ENCODE measurements at places on chromosomes 5 and 9.

- no peak for DNase-seq
Observed at GRCh38 chr9:109101202-109101595, 18.5 kb downstream of the TMEM245 start.

GRCh38 chr9:99216073-99216472, 5.7 kb downstream of the ALG2 start:
- no peak for DNase-seq

DNA sequence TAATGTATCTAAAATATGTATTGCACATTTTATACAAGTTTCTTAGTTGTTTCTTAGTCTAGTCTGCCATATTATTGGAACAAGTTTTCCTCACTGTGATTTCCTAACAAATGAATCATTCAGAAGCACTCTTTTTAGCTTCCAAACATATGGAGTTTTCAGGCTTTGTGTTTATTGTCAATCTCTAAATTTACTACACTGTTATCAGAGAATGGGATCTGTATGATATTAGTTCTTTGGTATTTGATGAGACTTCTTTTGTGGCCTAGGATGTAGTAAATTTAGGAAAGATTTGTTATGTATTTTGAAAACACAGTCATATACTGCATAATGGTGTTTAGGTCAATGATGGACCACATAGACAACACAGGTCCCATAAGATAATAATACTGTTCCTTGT, 25.7 kb downstream of the SREK1IP1 start:
- no peak for DNase-seq

GRCh38 chr9:27528076-27528885, 1.3 kb downstream of the MOB3B start:
- peak; percentile 24 for DNase-seq

DNA sequence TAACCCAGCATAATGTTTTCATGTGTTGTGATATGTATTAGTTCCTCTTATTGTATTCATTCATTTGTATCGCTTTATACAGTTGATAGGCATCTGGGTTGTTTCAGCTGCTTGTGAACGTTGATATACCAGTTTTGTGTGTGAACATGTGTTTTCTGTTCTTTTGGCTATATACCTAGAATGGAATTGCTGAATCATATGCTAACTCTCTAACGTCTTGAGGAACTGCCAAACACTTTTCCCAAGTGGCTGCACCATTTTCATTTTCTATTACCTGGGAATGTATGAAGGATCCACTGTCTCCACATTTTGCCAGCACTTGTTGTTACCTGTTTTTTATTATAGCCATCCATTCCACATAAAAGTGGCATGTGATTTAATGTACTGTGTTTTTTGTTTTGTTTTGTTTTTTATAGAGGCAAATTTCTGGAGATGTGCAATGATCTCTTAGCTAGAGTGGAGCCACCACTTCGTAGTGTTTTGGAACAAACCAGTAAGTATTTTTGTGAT, 34.6 kb downstream of the HSPA4 start:
- no peak for DNase-seq

- DNase-seq, result no peak
Observed at GRCh38 chr5:170263906-170264305, 31.1 kb downstream of the C5orf58 start.

DNA sequence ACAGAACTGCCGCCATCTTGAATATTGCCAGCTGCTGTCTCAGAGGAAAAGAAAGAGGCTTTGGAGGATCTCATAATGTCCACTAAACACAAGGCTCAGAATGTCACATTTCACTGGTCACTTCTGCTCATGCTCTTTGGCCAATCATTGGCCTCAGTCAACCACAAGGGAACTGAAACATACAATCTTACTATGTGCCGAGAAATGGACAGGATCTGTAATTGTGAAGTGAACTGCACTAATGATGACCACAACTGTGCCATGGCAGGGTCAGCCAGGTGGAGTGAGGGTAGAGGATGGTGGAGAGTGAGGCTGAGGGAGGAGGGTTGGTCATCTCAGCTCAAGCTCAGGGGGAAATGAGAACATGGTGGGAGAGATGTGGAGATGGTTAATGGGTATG, 32.8 kb downstream of the GDNF start:
- DNase-seq, result no peak

DNA sequence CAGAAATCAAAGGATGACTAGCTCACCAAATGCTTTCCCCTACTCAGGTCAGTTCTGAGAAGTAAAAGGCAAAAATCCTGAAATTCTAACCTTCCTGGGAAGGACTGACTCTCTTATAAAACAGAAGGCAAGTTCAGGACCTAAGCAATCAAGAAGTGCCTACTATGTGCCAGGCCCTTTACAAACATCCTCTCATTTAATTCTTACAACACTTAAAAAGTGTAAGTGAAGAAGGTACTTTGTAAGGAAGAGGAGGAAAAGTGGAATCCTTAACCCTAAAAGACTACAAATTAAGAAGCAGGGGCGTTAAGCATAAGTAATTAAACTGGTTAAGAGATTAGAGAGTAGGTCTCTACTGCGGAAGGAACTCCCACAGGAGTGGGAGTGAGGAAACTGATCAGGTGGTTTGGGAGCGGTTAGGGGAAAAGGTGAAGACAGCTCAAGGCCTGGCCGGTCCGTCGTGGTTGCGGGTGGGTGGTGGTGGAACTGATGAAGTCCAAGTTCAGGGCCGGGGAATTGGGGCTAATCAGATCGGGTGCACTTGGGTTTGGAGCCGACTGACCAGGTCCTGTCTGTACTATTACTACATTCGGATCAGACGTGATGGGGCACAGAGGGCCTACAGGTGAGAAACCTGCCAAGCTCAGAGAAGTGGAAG, 839 bp downstream of the MED27 start:
- DNase-seq, result no peak

GRCh38 chr5:40866844-40867243, 25.7 kb downstream of the CARD6 start:
- no peak for DNase-seq

DNA sequence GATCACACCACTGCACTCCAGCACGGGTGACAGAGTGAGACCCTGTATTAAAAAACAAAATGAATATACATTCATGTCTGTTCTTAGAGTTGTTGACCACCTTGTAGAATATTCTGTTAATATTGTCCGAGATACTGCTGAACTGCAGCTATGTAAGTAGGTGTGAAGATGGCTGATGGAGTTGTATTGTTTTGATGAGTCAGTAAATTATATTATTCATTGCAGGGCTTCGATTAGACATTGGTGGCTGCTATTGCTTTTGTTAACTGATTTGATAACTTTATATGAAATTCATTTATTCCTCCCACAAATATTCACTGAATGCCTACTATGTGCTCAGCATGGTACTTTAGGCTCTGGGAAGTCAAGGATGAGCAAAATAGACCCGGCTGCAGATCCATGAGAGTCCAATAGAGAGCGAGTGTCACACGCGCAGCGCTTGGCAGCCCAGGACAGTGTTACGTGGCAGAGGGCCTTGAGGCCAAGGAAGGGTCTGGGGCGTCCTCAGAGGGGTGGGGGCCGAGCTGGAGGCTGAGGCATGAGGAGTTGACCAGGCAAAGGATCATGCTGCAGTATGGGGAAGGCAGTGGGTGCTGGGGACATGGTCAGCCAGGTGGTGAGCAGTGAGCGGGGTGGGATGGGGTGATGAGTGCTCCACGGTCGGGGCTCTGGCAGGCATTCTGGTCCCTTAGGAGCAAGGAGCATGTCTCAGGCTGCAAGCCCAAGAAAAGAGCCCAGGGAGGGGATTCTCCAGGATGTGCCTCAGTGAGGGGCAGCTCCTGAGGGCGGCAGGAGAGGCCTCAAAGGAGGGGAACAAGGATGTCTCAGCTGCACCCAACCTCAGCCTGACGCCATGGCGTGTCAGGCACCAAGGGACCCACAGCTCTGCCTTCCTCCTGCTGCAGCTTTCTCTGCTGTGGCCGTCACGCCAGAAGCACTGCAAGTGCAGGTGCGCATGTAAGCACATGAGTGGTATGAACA, 243.5 kb downstream of the GADD45G start:
- DNase-seq, result no peak

- no peak for DNase-seq
Observed at GRCh38 chr5:135337064-135337463, 62.0 kb downstream of the MACROH2A1 start.

- no peak for DNase-seq
Observed at GRCh38 chr9:38120961-38121360, 51.9 kb upstream of the SHB start.

GRCh38 chr9:115146581-115147021, 28.6 kb upstream of the TNC start:
- DNase-seq, result peak; percentile 11

GRCh38 chr5:107395632-107396350, 274.9 kb downstream of the EFNA5 start:
- no peak for DNase-seq

GRCh38 chr9:93577078-93577974, 942 bp downstream of the PHF2 start:
- DNase-seq, result peak; percentile 55

DNA sequence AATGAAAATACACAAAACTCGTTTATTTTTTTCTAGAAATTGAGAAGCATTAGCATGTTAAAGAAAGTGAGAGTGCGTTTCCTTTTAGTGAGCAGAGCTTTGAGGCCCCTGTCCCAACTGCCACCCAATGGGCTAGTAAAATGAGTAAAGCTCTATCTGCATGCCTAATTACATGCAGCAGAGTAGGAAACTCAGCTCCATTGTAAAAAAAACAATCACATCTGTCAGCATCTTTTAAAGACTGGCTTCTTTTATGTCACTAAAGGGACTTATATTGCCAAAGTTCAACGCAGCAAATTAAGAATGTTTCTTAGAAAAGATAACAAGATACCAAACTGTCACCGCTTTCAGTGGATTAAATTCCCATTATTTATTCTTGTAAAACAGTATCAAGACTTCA, 154.0 kb downstream of the SNCAIP start:
- DNase-seq, result no peak

- no peak for DNase-seq
Observed at GRCh38 chr5:14036947-14037346, 92.5 kb upstream of the DNAH5 start.

DNA sequence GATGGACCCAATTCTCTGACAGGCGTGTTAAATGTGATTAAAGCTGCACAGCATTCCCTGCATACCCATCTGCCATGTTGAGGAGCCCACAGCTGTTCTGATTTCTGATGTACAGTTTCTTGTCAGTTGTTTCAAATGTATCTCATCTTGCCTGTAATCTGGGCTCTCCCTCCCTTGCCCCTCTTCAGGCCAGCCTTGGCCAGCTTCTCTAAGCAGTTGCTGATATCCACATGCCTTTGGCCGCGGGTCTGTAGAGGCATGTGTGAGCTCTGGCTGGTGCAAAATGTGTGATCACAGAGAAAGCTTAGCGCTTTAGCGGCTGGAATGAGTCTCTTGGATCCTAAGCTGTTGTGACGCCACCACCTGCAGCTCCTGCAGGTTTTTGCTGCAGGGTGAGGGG, 332.0 kb downstream of the MLLT3 start:
- no peak for DNase-seq

DNA sequence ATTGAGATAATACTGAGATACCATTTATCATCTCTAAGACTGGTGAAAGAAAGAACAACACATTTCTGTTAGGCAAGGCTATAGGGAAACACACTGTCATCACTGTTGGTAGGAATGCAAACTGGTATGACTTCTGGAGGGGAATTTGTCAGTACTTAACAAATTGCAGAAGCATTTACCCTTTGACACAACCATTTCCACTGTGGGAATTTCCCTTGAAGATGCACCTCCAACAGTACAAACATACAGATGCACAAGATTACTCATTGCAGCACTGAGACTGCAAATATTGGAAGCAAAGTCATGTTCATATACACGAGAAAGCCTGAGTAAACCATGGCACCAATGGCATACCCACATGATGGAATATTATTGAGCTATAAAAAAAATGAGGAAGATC, 17.6 kb downstream of the GM2A start:
- no peak for DNase-seq

DNA sequence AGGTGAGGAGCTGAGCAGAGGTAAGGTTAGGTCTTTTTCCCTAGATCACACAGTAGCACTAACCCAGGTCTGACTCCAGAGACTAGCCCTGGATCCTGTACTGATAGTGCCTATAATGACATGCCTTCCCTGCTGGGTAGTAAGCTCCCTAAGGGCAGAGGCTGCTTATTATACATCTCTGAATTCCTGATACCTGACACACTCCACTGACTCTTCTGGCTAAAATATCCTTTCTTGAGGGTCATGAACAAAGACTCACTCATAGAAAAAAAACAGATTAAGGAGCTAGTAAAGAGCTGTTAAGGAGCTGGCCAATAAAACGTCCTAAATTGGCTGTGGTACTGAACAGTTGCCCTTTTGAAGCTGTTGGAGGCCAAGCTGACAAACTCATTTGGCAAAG, 149.0 kb upstream of the ITGA1 start:
- no peak for DNase-seq

DNA sequence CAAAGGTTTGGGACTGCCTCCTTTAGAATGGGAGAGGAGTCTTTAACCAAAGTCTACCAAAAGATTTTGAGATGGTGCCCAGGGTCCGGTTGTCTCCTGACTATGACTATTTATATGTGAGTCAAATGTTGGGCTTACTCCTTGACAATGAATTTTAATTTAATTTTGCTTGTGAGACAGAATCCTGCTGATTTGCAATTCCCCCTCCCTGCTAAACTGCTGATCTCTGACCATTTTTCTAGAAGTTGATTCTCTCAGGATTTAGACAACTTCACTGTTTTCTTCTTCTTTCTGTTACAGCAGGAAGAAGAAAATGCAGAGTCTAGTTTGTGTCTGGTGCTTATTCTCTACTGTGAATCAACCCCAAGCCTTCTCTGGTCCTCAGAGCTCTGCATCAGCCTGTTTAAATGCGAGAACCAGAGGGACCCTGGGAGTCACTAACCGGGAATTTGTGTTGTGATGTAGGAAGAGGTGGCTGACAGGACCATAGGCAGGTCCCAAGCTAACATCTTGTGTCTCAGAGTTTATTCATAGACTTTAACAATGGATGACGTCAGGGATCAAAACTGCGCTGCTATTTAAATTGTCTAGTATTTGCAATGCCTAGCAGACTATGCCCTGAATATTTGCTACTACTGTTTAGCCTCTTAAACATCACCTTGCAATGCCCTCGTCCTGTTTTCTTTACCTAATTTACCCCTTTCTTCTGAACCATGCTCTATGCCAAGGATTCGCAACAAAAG, 124.0 kb upstream of the TAF11L2 start:
- no peak for DNase-seq

DNA sequence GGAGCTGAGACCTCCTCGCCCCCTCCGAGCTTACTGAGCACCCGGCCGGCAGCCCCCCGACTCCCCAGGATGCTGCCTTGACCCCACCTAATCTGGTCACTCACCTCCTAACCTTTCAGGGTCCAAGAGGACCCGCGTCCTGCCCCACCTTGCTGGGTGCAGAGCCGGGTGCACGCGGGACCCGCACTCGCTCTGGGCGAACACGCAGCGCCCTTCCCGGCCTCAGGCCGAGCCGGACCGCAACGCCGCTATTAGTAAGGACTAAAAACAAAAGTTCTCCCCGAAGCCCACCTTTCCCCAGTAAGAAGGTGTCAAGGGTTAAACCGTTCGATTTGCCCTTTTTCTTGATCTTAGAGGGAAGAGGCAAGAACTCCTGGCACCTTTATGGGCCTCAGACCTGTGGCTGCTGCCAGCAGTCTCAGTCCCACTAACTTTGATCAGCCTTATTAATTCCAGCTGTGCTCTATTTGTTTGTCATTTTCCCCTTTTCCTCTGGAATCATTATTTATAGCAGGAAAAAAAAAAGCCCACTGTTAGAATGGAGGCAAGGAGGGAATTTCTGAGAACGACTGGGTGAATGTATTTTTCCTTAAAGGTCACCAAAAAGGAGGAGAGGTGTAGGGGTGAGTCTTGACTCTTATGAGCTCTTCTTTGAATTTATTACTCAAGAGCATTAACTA, 10.5 kb downstream of the IRX2 start:
- no peak for DNase-seq

GRCh38 chr9:93531374-93531773, 45.0 kb upstream of the PHF2 start:
- DNase-seq, result no peak

Data from 8988T (cell line).